ENCODE measurements at places on chromosomes 5 and 9.
A peak's percentile ranks its signal among the peaks of the same experiment; 100 is the strongest.

GRCh38 chr5:80502800-80503199 is 14.9 kb downstream of the FAM151B start:
- DNase-seq = no peak

DNA sequence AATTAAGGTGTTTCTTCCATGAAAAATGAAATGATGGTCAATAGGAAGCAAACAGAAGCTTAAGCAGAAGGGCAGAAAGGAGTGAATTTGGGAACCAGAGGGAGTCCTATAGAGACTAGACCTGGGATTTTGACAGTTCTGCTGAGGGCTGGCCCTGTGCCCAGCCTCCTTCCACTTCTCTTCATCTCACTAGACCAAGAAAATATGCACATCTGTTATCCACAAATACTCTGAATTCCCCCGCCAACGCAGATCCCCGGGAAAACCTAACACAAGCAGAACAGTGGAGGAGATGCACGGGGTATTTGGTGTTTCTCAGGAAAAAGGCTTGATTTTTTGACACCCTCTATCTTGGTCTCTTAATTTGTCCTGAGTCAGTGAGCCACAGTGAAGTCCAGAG is 22.7 kb downstream of the GRIA1 start:
- peak; percentile 30 for DNase-seq

DNA sequence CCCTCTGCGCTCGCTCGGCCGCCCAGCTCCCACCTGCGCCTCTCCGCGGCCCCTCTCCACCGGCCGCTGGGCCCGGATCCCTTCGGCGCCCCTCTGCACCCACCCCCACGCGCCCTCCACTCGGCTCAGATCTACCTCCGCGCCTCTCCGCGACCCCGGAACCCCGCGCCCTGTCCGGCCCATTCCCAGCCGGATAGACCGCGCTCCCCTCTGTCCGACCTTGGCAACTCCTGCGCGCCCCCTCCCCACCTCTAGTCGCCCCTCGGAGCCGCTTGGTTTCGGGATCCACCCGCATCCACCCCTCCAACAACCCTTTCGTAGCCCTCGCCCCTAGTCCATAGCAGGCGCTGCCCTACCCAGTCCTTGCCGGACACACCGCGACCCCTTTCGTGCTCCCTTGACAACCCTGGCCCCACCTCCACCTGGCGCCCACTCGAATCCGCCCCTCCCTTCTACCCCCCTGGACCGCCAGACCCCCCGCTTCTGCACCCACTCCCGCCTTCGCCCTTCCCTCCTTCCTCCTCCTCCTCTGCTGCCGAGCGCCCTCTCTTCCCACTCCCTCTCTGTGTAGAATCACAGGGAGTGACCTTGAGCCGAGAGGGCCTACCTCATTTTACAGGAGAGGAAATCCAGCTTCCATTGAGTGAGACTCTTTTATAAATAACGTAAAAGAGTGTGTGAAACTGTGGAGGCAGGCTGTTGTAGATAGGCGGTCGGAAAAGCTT is 525 bp upstream of the AK3 start:
- peak; percentile 23 for DNase-seq

DNA sequence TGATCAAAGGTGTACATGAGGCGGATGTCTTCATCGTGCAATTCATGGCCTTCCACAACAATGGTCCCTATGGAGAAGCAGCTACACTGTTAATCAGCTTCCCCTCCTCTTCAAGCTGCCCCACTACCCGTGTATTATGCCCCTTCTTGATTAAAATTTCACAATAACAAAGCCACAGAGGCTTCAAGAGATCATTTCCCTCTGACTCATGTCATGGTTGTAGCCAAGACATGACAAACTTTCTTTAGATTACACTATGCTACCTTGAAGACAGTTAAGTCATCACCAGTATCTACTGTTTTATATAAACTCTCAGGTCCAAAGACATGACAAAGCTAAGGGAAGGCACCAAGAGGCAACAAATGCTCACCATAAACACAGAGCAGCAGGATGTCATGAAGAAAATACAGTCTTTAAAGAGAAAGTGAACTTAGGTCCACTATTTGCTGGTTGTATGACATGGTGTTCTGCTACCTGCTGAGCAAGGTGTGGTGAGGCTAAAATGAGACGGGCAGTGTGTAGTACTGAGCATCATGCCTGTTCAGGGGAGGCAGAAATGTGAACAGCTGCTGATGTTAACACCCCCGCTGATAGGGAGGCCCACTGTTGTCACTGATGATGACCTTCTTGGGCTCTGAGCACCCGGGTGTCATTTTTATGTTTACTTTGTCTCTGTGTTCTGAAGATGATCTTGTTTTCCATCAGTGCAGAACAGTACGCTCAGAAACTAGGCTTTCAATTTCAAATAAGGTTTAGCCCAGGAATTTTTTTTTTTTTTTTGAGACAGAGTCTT is 48.3 kb downstream of the IARS1 start:
- no peak for DNase-seq
